ENCODE measurements at places on chromosomes 3 and 15.

GRCh38 chr15:89018207-89018606, 70.0 kb upstream of the ABHD2 start:
- DNase-seq = peak; percentile 58

- peak; percentile 55 for DNase-seq
Observed at GRCh38 chr3:65342084-65342683, 654.4 kb upstream of the ADAMTS9 start.

DNA sequence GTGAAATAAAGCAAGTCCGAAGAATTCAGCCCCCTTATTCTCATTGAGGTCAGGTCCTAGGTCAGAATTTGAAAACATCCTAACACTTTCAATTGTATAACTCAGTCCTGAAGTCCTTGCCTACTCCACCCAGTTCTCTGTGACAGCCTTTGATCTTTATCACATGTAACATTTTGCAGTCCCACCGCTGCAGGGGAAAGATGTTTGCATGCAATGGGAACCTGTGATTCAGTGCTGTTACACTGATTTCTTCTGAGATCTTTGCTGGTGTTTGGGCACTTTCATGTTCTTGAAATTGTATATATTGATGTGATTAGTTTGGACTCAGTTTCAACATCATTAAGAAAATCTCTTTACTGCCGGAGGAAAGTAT, 18.0 kb upstream of the SECISBP2L start:
- DNase-seq = no peak

- peak; percentile 55 for DNase-seq
Observed at GRCh38 chr3:47685037-47685436, 96.7 kb downstream of the SMARCC1 start.

- DNase-seq = peak; percentile 42
Observed at GRCh38 chr3:100022506-100022905, 91.8 kb downstream of the FILIP1L start.

DNA sequence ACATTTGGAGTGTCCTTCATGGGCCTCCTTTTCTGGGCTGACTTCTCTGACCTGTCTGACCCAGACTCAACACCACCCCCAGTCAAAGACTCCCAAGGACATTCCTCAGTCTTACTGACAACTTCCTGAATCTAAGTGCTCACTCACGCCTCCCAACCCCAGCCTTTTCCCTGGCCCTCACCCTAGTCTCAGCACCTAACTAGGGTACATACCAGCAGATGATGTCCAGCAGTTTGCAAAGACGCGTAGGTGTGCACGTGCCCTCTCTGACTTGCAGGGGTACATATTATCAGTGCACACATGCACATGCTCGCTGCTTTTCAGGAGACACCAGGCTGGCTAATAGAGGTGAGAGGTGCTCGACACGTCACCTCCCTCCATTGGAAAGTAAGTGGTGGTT, 38.7 kb upstream of the SLCO2A1 start:
- no peak for DNase-seq

GRCh38 chr3:9276761-9277370, 27.4 kb upstream of the SRGAP3 start:
- no peak for DNase-seq

- peak; percentile 72 for DNase-seq
Observed at GRCh38 chr15:89003865-89004725, 84.2 kb upstream of the ABHD2 start.

GRCh38 chr15:73320619-73321180, 48.1 kb downstream of the HCN4 start:
- no peak for DNase-seq
